ENCODE measurements at places on chromosomes 11 and 22. TPM values are rescaled to one million over a fixed set of nuclear protein-coding genes. Genes with fewer than 3 reads are reported as not detected.

Gene CHADL
- not detected for total RNA-seq

Gene OR52I1
- not detected for total RNA-seq

Gene DRD4
- total RNA-seq = not detected

Gene C1QTNF4
- not detected for total RNA-seq

Gene C1QTNF6
- 4.6 TPM for total RNA-seq

Gene MS4A12
- total RNA-seq = not detected

Gene WT1
- not detected for total RNA-seq

Gene MAPK8IP2
- not detected for total RNA-seq

Gene BARX2
- not detected for total RNA-seq

Gene CCDC73
- total RNA-seq = not detected

Gene MYBPC3
- total RNA-seq = not detected

Gene TSGA10IP
- total RNA-seq = not detected

Gene RASGRP2
- total RNA-seq = 44.2 TPM

Gene GLYAT
- total RNA-seq = not detected

Gene SAA2
- 77.4 TPM for total RNA-seq

Gene SLC25A45
- total RNA-seq = 11.4 TPM

Gene UVRAG
- 45.2 TPM for total RNA-seq

Gene OAF
- total RNA-seq = 216 TPM

Gene DTX4
- total RNA-seq = 9.6 TPM

Gene CLTCL1
- 26.0 TPM for total RNA-seq

Gene SLC22A25
- total RNA-seq = not detected

Gene FOLR2
- 34.5 TPM for total RNA-seq

Measured in ascending aorta (tissue), 2 donors.